ENCODE measurements at places on chromosomes 5 and 9.

DNA sequence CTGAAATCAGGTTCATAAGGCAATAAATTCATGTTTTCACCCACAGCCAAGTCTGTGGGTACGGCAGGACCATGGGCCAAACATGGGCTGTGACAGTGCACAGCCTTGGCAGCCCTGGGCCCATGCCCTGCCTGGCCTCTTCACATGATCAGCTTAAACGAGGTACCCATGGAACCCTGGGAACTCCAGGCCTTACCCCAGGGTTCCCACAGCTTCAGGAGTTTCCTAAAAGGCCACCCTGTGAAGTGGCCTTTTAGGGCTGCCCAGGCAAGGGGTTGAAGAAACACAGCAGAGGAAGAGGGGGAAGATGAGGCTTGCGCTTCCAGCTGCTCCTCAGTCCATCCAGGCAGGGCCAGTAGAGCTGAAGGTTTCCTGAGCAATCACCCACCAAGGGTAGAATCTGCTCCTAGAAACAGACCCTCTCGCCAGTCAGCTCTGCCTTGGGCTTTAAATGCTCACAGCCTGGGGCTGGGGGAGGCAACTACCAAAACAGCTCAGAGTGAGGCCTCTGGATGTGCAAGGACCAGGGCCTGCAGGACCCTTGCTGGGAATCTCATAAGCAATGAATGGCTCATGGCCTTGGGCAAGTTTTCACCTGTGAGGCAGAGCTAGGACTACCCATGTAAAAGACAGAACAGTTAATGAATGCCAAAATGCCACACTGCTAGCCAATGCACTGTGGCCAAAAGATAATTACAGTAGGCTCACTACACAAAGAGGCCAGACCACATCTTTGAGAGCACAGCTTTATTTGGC is 79.3 kb upstream of the LRRTM2 start:
- no peak for DNase-seq

DNA sequence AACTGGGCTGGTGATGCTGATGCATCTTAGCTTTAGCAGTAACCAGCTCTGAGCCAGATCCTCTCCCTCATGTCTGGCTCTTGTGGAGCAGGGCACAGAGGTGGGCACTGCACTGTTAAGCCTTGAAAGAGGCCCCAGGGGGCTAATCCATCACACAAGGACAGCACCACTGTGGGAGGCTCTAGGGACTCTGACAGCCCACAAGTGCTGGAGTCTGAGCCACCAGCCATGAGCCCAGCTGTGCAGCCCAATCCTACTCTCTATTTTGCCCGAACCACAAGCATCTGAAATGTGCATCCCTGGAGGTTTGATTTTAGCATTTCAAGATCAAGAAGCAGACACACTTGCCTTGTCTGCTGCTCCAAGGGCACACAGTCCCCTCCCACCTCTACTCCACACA is 407.1 kb upstream of the TRPC7 start:
- DNase-seq: no peak

DNA sequence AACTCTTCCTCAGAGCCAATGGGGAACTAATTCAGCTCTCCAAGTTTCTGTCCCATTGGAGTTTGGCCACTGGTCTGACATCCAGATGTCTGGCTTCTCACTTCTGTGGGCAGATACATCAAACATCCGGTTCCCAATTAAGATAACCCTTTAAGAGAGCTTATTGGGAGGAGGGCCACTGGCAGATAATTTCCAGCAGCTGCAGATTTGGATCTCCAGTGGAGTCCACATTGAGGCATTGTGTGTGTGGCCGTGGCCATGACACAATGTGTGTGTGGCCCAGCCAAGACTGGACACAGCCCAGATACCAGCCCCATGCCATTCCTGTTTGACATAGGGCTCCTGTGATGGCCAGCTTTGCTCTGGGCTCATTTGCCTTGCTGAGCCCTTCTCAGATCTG is 110.5 kb upstream of the MAP1B start:
- DNase-seq: no peak

DNA sequence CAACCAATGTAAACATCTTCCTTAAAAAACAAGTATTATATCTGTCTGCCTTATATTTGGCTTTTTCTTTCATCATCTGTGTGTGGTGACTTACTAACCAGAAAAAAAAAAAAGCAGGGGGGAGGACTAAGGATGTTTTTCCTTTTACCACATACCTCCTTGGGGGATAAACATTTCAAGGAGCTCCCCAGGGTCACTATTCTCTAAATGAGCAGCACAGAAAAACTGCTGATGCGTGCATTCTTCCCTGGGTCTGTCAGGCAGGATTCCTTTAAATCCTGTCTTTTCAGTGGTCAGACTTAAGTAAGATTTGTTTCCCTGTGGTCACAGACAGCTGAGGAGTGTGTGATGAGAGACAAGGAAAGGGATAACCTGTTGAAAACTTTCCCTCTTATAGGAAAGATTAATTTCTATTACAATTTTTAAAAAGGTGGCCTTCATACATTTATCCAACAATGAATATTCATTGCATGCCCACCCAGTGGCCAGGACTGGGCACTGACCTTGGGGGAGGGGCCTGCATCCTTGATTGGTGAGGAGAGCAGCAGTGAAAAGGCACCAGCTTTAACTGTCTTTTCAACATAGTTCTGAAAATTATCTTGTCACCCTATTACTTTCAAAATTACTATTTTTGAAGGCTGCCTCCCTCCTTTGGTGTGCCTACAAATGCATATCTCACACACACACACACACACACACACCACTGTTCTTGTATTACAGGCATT is 123.1 kb downstream of the TLE4 start:
- no peak for DNase-seq
